ENCODE measurements at places on chromosomes 7 and 10.

DNA sequence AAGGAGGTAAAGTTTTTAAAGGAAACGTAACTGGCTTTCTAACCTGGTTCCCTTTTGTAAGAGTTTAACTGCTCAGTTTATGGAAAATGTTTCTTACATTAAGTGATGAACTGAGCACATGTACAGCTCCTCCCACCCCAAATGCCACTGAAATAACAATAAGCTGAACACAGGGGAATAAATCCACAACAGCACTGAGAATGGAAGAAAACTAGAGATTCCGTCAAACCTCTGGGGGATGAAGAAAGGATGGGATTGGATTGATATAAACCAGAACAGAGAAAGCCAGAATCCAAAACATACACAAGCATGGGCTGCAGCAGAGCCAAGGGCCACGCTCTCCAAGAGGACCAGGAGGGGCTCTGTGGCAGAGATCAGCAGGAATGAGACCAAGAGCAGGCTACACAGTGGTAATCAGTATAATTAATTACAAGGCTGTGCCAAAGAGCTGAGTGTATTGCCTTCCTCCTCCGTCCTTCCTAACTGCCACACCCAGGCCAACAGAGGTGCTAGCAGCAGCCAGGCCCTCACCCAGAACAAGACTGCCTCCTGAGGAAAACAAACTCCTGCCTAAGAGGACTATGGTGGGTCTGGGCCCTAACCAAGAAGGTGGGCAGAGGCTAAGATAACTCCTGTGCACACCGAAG is 73.9 kb downstream of the KIAA1549 start:
- no peak for DNase-seq

GRCh38 chr10:71419002-71419540 is 22.4 kb downstream of the CDH23 start:
- no peak for DNase-seq

DNA sequence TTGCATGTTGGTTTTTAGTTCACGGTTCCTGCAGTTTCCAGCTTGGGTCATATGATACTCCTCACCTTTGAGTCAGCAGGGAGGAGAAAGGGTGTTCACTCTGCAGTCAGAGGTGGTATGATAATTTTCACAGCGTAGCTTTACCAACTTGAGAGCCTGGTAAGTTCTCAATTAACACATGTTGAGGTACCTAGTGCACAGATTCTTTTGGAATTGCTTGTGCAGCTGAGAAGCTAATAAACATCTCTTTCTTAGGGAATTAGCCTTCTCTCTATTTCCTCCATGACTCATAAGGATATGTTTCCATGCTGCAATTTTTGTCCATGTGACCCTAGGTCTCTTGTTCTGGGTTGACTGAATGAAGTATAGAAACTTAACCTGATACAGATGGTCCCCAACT is 166.6 kb downstream of the KIF20B start:
- no peak for DNase-seq

DNA sequence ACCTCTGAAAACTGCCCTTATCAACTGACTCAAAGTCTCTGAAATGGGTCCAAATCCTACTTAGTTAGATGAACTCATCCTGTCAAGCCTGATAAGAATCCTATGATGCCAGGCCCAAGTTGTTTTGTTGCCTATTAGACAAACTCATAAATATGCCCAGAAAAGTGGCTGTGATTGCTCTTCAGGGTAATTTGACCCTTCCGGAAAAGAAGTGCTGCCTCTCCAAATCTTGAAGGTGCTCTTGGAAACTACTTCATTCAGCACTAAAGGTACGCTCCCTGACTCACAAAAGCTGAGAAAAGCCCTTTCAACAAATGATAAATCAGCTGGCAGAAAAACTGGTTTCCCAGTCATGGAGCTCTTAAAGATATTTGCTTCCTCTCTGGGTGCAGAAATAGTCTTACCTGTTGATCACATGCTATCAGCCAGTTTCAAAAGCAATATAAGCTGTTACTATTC is 6.7 kb downstream of the IFIT5 start:
- no peak for DNase-seq

DNA sequence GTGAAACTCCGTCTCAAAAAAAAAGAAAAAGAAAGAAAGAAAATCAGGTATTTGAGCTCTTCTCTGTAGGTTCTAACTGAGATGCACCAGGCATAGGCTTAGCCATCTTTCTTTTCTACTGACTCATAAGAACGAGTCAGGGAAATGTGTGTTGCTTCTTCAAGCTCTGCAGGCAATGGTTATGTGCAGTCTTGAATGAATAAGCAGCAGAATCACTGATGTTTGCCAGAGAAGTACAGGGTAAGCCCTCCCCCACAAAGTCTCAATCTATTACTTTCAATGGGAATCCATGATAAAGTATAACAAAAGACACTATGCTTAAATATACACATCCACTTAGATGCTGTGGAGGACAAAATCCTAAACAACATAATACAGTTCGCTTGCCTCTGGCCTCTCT is 239.2 kb downstream of the PARD3 start:
- no peak for DNase-seq

DNA sequence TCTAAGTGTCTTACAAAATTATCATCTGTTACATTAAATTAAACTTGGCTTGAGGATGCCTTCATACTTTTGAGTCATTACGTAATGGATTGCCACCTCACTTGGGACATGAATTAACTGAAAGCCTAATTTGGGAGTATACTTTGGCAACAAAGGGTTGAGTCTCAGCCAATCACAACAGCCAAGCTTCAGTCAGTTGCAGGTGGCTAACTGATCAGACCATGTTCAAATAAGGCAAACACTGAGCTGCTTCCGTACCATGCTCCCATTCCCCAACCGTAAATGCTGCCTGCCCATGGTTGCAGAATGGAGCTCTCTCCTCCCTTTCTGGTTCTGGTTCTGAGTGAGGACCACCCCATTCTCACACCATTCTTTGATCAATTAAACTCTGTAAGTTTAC is 92.9 kb upstream of the STK17A start:
- DNase-seq: no peak

DNA sequence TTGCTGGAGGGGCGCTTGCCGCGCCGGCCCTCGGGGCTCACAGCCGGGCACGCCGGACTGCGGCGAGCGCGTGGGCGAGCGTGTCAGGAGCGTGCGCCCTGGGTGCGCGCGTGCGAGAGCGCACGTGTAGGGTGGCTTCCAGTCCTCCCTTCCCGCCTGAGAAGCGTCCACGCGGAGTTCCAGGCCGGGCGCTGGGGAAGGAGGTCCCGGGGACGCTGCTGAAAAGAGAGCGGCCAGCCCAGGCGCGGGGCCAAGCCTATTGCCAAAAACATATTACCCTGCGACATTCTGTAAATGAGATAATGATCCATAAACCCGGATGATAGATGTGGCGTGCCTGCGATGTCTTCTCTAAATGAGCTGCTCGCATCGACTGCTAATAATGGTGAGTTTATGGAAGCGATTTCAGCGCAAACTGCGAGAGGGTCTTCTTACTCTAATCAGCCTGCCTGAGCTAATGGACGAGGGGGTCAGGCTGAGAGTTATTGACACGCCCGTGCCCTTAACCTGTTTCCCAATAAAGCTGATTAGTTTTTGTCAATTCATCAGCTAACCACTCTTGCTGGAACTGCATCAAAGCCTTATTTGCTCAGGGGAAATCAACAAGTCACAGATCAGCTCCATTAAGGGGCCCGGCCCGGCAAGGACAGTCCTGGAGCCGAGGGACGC is 8.0 kb upstream of the MNX1 start:
- no peak for DNase-seq

DNA sequence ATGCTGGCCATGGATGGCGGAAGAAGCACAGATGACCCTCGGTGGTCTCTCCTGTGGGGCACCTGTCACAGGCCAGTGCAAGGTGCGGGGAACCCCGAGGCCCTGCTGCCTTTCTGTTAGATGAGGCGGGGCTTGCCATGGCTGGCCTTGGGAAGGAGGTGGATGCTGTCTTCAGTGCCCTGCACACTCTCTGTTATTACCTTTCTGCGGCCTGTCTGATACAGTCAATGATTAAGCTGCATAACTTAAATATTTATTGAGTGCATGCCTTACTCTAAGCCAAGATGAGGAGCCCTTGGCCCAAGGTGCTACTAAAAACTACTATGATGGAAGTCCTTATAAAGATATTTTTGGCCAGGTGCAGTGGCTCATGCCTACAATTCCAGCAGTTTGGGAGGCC is 36.7 kb upstream of the MNX1 start:
- no peak for DNase-seq

DNA sequence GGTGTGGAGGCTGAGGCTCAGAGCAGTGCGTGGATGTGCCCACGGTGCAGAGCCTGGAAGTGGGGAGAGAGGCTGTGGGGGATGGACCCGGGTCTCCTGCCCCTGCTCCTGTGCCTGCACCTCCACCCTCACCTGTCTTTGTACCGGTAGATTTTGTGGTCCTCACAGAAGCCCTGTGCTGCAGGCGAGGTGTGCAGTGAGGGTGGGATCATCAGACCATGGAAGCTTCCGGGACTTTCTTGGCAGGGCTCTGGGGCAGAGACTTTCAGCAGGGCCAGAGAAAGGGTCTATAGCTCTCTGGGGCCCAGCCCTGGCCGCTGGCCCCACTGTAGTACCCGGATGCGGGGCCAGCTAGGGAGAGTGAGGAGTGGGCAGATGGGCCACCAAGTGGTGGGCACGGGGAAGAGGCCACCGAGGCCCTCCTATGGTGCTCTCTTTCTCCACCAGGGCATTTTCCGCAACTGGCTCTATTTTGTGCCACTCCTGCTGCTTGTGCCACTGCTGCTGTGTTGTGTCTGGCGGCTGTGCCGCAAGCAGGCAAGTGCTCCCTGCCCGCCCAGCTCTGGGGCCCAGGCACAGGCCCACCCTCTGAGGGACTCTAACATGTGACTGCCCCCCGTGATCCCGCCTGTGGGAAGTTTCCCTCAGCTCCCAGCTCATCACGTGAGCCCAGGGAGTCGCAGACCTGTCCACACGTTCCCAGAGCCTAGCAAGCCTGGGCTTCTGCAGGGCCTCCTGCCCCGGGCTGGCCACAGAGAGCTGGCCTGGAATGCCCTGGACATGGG is 22.1 kb downstream of the ANTXRL start:
- DNase-seq: no peak

GRCh38 chr7:24328050-24328449 is 44.1 kb downstream of the NPY start:
- DNase-seq: no peak

- no peak for DNase-seq
Observed at GRCh38 chr10:4385231-4385870, 440.7 kb upstream of the AKR1E2 start.

- no peak for DNase-seq
Observed at GRCh38 chr10:86269332-86269731, 97.3 kb downstream of the GRID1 start.

GRCh38 chr7:1345796-1346755 is 113.2 kb downstream of the MICALL2 start:
- no peak for DNase-seq

GRCh38 chr10:128167926-128168520 is 41.8 kb upstream of the MKI67 start:
- no peak for DNase-seq

DNA sequence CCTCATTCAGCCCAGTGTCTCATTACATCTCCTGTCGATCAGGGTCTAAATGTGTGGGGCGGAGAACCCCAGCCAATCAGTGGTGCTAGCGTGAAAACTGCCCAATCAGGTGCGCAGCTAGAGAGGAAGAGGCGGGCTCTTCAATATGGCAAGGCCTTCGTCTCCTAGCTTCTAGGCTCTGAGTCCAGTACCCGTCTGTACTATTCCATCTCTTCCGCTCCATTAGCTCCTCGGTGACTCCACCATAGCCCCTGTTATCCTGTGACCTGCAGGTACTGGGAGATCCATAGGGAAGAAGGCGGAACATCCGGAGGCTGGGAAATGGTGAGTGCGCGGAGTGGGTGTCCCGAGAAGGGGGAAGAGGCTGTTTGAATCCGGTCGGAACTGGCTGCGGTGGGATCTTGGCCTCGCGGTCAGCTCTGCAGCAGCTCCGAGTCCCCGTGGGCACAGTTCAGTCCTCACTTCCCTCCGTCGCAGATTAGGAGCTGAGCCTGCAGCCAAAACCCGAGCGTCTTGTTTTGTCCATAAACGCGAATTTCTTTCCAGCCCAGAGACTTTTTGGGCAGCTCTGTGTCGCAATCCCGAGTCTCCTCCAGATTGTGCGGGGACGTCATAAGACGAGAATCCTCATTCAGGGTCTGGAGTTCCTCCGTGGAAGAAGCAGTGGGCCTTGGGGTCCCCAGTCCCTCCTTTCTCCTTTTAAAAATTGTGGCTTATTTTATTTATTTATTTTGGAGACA is at the start of gene ZNF727:
ZNF727 (plus strand) TSS at position 134 of the 740 bp plus-strand sequence; CDS start at position 322, 188 bp downstream.
- no peak for DNase-seq

GRCh38 chr10:26574783-26575182 is 122.7 kb upstream of the PDSS1 start:
- DNase-seq: no peak

DNA sequence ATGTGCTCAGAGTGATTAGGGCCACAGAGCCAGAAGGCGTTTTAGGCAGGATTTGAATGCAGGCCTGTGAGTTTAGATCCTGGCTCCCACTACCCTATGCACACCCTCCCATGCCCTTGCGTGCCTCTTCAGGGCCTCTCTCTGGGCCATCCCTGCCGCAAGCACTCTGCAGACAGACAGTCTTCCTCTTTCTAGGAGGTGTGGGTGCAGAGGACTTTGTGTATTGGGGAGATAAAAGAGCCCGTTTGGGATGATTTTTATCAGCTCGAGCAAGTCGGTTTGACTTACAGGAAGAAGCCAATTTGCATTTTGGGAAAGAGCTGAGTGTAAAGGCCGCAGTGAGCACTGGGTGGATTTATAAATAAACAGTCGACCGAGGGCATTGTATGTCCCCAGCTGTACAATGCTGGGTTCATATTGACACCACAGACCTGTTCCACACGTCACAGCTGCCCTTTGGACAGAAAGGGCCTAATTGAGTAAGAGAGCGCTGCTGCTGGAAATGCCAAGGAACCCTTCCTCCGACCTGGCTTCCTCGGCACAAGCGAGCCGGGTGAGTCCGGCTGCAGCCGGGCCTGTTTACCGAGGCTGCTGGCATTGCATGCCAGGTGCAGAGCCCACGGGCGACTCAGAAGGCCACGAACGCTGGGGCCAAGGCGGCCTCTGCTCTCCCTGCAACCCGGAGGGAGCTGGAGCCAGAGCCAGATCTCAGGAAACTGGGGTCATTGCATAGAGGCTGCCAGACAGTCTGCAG is 25.1 kb downstream of the ZMIZ1 start:
- DNase-seq: no peak

- no peak for DNase-seq
Observed at GRCh38 chr10:84854439-84854838, 526.0 kb downstream of the CCSER2 start.

DNA sequence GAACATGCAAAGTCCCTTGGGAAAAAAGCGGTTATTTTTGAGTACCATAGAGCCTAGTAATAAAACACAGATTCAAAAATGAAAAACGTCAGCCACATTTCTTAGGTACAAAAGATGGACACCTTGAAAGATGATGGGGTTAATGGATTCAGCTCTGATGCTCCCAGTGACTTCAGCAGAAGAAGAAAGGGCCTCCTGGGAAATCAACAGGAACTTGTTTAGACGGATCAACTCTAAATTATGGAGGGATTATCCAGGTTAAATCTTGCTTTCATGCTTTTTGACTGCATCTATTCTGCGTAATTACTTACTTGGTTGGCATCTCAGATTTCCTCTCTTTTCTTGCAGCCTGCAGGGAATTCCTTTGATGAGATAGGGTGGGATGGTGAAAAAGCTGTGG is 82.5 kb downstream of the TMEM178B start:
- no peak for DNase-seq
